ELR (cell line): ENCODE measurements at places on chromosomes 5 and 9.
A peak's percentile ranks its signal among the peaks of the same experiment; 100 is the strongest.

DNA sequence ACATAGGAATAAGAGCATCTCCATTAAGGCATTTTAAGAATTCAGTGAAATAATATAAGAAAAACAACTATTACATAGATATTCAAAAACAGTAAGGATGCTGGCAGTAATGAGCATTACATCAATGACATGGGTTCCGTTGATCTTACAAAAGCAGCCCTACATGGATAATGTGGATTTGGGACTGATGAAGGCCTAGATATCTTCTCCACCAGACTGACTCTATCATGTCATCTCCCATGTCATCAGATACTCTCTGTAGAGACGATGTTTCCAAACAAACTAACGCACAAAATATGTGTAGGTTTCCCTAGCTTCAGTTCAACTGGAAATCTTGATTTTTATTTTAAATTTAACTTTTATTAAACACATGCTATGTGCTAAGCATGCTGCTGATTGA is 3.6 kb downstream of the LURAP1L start:
- DNase-seq, result no peak

GRCh38 chr9:71308454-71308853 is 187.0 kb upstream of the TRPM3 start:
- no peak for DNase-seq

DNA sequence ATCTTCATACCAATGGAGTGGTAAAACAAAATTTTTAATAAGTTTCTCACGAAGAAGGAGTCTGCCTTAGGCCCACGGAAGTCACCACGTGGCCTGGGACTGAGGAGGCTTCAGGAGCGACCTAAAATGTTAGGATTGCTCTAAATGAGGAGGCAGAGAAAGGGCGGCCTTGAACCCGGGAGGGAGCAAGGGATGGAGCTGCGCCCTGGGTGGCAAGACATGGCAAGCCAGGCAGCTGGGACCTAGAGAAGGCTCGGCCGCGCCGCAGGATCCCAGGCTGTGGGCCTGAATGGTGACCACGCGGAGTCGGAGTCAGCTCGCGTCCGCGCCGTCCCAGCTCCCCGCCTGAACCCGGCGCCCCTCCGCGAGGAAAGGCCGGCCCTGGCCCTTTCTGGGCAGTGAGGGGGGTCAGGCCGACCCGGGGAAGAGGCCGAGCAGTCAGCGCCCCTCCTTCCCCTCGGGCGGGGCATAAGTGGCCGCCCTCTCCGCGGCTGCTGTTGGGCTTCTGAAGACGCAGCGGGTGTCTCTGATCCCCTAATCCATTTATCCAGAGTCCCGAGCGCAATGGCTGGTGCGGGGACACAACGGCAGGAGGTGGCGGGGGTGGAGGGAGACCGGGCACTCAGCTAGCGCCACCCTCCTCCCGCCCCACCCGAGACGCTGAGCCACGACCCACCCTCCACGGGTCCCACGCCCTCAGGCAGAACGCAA is 10.6 kb downstream of the IRX1 start:
- DNase-seq, result no peak

DNA sequence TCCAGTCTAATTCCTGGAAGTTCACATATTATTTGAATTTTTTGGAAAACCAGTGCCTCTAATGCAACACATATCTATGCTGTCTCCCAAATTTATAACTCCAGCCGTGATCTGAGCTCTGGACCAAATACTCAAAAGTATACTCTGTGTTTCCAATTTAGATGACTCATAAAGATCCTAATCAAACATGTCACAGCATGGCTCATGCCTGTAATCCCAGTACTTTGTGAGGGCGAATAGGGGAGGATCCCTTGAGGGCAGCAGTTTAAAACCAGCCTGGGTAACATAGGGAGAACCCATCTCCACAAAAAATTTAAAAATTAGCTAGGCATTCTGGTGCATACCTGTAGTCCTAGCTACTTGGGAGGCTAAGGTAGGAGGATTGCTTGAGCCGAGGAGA is 388.0 kb downstream of the CDH12 start:
- no peak for DNase-seq

- peak; percentile 24 for DNase-seq
Measured at GRCh38 chr5:153959134-153959957, 79.4 kb downstream of the FAM114A2 start.

DNA sequence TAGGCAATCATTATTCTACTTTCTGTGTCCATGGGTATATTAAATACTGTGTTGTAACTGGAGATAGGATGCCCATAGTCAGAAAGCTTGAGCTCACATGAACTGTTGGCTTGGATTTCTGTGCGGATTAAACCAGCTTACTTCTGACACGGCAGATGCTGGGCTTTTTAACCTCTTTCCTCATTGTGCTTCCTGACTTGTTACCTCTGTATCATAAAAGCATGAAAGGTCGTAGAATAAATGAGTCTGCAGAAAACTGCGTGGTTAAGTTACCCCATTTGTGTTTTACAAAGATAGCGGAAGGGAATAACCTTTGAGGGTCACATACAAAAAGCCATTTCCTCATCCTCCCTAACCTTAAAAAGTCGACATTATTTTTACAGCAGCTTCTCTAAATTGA is 199.5 kb upstream of the DMRT1 start:
- no peak for DNase-seq

GRCh38 chr5:125149527-125149926 is 403.1 kb upstream of the ZNF608 start:
- no peak for DNase-seq

- no peak for DNase-seq
Measured at GRCh38 chr9:70092190-70092589, 48.5 kb downstream of the MAMDC2 start.

DNA sequence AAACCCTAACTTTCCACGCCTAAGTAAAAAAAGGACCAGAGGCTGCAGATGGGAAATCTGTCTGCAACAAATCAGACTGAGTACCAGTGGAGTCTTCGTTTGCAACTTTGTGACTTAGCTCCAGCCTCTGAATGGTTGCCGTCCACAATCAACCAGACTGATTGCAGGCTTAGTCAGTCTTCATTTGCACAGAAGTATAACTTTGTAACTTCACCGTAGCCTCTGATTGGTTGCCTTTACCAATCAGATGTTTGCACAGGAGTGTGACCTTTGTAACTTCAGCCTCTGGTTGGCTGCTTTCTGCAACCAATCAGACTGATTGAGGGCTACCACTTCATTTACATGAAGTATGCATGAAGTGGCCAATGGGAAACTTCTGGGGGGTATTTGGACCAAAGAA is 53.7 kb downstream of the TGFBR1 start:
- DNase-seq, result no peak

- no peak for DNase-seq
Measured at GRCh38 chr9:89754193-89754592, 149.4 kb downstream of the GADD45G start.

GRCh38 chr5:111528056-111528455 is 15.7 kb upstream of the STARD4 start:
- DNase-seq, result no peak

DNA sequence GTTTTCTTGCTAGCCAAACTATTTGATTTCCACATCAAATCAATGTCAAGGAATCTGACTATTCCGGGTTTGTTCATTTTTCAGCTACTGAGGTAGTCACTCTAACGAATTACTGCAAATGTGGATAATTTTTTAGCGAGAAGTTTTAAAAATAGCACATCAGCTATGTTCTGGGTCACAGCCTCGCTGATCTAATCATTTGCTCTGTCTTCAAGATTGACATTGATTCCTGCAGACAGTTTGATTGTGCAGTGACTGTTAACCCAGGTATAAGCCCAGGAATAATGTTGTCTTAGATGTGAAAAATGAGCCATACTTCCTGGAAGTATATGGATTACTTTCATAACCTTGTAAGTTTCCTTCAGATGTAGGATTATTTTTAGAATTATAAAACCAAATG is 175.1 kb downstream of the BAAT start:
- DNase-seq, result no peak

- DNase-seq, result no peak
Measured at GRCh38 chr9:248278-248961, 33.8 kb downstream of the DOCK8 start.

- DNase-seq, result no peak
Measured at GRCh38 chr9:73680831-73681230, 529.2 kb downstream of the ANXA1 start.

DNA sequence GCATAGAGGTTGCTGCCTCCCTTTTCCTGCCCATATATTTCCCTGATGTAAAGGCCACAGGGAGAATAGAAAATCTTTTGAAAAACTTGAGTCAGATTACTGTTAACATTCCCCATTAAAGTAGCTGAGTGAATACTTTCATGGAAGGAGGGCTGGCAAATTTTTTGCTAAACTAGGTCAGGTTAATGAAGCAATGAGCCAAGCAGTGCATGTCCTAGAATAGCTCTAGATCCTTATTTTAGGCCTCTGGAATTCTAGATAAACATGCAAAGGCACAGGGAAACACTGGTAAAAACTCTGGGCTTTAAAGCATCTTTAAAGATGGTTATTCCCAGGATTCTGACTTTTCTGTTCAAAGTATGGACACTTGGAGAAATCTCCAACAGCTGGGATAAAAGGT is 27.9 kb downstream of the TTC1 start:
- no peak for DNase-seq

DNA sequence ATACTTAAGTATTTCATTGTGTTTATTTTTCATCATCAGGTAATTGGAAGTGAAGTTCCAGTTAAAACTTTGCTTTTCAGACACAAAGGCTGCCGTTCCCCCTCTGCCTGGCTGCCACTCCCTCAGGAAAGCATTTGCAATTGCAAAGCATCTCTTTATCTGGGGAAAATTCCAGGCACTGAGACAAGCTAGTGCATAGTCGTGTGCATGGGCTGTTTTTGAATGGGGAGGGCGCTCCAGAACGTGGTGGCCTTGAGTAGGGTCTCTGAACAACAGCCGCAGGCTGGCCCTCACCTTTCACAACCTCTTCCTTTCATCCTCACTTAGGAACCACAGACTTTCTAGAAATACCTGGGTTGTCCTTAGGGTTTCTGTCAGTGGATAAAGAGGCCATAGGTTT is 285.1 kb upstream of the ADAMTS16 start:
- no peak for DNase-seq

DNA sequence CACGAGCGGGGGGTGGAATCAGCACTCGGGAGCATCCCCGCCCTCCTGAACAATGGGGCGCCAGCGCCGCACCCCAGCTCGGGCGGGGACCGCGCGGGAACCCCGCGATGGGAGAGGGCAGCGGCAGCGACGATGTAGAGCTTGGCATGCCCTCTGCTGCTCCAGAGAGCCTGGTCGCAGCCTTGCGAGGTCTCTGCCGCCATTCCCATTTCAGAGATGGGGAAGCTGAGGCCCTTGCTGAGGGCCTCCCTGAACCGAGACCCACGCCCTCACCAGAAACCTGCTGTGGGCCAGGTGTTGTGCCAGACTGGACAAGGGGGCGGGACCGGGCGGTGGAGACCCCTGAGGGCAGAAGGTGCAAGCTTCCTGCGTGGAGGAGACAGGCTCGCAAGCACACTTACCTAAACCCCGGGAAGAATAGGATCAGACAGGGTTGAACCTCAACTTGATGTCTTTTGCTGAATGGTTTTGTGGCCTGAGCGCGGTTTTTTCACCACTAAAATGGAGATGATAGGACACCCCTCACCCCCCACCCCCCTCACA is 647 bp upstream of the MEGF9 start:
- DNase-seq, result no peak

- no peak for DNase-seq
Measured at GRCh38 chr5:137022725-137023124, 476.4 kb downstream of the SPOCK1 start.

DNA sequence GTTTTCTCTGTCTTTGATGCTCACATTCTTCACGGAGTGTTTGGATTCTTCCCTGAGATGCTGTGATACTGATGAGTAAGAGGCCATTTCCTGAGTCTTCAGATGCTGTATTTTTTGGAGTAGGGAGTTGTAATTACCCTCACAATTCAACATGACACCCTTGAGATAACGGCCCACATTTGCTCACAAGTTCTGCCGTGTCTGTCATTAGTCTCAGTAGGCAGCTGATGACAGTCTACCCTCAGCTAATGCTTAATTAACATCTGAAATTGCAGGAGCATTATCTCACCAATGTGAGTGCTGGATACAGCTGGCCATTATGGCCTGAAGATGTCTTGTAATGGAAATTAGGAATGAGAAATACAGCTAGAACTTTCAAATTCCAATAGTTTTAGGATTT is 307.1 kb upstream of the ADCY2 start:
- no peak for DNase-seq

DNA sequence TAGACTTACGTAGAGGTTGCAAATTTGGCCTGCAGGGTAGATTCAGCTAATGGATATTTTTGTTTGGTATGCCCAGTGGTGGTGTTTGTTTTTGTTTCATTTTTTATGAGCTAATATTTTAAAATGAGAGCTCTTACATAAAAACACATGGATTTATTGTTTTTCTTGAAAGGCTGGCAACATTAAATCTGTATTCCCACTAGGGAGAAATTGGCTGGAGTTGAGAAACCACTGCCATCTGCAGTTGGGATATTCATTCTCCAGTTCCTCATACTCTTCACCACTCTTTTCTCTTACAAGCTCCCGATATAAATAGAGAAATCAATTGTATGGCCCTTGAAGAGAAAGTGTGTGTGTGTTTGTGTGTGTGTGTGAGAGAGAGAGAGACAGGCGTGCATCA is 143.3 kb downstream of the ALDH1A1 start:
- DNase-seq, result no peak

DNA sequence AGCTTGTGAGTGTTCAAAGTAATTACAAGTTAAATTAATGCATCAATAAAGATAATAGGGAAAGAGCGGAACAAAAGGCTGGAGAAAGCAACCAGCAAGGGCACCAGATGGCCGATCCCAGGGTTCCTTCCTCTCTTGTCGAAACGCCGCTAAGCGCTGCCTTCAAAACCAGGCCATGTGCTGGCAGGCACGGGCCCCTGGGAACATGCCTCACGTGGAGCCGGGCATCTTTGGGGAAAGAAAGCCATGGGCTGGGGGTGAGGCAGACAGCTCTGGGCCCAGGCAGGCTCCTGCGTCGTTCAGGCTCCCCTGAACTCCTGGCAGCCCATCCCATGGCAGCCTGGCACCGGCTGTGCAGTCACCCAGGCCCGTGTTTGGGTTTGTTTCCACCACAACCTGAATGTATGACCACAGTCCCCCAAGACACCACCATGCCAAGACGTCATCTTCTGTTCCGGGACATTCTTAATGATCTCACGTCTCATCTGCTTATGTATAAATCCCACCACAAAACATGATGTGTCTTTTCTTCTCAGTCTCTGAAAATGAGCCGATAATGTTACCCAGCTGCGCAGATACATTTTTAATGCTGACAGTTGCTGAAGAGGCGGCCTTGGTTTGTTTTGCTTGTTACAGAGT is 110.4 kb upstream of the SARDH start:
- DNase-seq, result no peak

DNA sequence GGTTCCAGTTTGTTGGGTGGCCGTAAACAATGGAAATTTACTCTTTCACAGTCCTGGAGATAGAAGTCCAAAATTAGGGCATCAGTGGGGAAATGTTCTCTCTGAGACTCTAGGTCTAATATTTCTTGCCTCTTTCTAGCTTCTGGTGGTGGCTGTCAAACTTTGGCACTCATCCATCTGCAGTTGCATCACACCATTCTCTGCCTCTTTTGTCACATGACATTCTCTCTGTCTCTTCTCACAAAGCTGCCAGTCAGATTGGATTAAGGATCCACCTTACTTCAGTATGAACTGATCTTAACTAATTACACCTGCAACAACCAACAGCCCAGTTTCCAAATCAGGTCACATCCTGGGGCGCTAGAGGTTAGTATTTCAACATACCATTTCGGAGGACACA is 222.9 kb upstream of the FTMT start:
- no peak for DNase-seq
